ENCODE measurements at places on chromosomes 1 and 21. TPM values are rescaled to one million over a fixed set of nuclear protein-coding genes. Genes with fewer than 3 reads are reported as not detected.

S100A8 gene
- not detected for total RNA-seq

PDZK1IP1 gene
- not detected for total RNA-seq

RAB3B gene
- 63.4 TPM for total RNA-seq

C4BPA gene
- total RNA-seq, result not detected

SHISAL2A gene
- not detected for total RNA-seq

CADM3 gene
- total RNA-seq, result 6.0 TPM

LIPI gene
- not detected for total RNA-seq

- peak; percentile 24 for DNase-seq
Observed at GRCh38 chr1:88684482-88685258, 597 bp downstream of the PKN2 start.

- peak; percentile 53 for DNase-seq
Observed at GRCh38 chr1:20212685-20213331, 26.5 kb upstream of the PLA2G2C start.

GRCh38 chr1:15188678-15189077 is 35.1 kb downstream of the TMEM51 start:
- DNase-seq, result no peak

DNA sequence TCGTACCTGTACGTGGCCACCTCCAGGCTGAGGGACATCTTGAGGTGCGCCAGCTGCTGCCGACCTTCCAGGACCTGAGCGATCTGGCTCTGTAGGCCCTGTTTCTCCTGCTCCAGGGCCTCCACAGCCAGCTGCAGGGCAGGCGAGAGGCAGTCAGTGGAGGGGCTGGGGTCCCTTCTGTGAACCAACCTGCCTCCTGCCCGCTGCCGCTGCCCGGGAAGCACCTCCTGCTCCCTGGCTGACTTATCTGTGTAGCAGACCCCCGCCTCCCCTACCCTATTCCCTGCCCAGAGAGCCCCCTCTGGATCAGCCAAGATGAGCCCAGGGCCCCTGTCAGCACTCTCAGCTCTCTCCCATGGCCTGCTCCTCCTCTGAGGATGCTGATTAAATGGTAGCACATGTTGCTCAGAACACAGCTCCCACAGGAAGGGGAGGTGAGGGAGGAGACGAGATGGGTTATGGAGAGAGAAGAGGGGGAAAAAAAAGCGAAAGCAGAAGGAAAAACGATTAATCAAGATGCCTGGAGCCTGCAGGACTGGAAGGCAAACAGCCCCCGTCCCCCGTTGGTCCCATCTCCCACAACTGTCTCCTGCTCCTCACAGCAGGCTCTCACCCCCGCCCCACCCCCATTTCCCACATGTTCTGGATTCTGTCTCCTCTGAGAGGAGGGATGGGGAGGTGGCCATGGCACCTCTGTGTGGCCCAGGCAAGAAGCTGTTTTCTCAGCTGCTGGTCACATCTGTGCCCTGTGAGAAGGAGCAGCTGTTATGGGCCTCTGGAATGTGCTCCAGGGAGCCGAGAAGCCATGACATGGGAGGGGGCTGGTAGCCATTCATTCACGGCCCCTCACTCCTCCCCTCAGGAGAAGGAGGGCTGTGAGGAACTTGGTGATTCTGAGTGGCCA is 1.7 kb downstream of the NES start:
- DNase-seq, result no peak

DNA sequence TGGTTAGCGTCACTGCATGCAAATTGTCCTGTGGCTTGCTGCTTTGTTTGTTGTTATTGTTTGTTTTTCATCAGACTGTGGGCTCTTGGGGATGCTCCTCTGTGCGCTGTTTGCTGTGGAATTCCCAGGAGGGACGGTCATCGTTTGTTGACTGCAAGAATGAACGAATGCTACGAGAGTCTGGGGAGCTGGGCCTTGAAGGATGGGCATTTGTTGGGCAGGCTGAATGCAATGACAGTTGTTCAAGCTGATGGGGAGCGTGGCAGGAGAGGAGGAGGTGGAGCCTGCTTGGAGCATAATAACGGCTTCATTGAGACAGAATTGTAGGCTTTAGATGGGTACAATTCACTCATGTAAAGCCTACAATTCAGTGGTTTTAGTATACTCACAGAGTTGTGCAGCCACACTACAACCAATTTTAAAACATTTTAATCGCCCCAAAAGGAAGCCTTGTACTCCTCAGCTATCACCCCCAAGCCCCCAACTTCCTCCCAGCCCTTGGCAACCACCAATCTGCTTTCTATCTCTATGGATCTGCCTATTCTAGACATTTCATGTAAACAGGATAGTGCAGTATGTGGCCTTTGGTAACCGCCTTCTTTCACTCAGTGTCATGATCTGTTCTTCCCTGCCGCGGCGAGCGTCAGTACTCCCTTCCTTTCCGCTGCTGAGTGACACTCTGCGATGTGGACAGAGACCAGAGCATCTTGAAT is 190.2 kb downstream of the CAMTA1 start:
- no peak for DNase-seq

DNA sequence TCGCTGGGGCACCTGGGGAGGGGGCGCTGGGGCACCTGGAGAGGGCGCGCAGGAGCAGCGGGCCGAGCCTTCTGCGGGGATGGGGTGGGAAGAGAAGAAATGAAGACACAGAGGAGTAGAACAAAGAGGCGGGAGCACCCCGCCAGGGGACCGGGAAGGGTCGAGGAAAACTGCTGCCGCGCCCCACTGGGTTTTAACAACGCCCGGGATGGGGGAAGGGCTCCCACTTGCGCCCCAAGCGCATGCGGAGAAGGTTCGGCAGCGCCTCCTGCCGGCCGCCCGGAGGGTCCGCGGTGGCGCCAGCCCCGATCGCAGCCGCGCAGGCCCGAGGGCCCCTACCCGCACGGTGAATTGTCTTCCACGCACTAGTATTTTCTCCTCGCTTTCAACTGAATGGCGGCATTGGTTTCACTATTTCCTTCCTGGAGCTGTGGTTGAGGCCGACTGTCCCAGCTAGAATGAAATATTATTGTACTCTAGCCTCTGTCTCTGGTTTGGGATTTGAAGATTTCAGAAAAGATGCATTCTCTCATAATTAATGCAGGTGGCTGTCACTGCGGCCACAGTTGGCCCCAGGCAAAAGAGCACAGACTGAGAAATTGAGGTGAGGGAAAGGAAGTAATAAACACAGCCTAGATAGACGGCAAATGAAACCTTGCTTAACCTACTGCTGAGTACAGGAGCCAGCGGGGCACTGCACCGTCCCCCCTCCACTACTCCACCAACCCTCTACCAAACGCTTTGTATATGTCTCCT is 57.3 kb downstream of the MAB21L3 start:
- peak; percentile 57 for DNase-seq

- DNase-seq, result no peak
Observed at GRCh38 chr1:203346060-203346768, 4.7 kb downstream of the FMOD start.

DNA sequence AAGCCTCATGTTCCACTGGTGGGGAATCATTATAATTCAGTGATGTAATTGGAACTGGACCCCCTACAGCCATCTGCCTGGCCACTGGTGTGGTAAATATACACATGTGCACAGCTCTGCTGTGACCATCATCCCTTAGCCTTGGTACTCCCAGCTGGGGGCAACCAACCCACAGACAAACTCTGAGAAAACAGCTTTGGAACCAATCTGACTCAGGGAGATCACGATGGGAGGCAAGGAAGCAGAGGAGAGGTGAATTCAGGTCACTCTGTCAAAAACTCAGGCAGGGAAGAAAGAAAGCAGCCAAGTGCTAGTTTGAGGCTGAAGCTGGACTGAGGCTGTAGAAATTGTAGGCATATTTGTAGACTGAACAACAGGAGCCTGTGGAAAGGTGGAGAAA is 197.8 kb upstream of the GALNT2 start:
- DNase-seq, result no peak

DNA sequence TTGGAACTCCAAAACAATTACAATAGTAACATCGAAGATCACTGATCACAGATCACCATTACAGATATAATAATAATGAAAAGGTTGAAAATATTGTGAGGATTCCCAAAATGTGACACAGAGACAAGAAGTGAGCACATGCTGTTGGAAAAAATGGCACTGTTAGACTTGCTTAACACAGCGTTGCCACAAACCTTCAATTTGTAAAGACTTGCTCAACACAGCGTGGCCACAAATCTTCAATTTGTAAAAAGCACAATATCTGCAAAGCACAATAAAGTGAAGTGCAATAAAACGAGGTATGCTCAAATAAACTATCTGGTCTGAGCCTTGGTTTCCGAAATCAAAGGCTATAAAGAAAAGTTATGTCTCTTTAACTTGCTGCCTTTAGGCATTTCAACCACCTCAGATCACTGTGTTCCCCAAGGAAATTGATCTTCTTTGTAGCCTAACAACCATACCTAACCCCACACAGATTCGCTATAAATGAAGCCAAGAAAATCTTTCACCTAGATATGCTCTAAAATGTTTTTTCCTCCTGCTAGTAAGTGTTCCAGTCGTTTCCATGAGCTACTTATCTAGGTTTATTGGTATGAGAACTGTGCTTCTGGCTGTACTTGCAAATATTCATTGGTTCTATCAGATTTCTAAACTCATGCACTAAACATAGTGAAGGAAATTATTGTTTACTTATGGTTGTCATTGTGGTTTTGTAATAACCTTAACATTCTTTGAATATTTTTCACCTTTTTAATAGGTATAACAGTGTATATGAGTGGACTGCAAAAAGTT is 13.1 kb upstream of the LPGAT1 start:
- no peak for DNase-seq

Data from fibroblast of the aortic adventitia (primary cell).